ENCODE measurements at places on chromosomes 2 and 18. TPM values are rescaled to one million over a fixed set of nuclear protein-coding genes. Genes with fewer than 3 reads are reported as not detected.

DNA sequence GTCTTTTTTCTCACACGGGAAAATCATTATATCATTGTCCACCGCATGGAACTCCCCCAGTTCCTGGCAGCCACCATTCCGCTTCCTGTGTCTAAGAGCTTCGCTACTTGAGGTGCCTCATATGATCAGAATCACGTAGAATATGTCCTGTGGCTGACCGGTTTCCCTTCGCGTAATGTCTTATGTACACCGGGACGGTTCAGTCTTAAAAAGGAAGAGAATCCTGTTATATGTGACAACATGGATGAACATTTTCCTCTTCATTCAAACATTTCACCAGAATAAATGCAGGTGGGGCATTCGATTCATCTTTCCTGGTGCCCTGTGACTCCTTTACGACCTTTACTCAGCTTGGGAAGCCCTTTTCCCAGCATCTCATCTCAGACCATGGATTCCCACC lies 131.7 kb upstream of the TWIST2 start:
- DNase-seq, result no peak

DNA sequence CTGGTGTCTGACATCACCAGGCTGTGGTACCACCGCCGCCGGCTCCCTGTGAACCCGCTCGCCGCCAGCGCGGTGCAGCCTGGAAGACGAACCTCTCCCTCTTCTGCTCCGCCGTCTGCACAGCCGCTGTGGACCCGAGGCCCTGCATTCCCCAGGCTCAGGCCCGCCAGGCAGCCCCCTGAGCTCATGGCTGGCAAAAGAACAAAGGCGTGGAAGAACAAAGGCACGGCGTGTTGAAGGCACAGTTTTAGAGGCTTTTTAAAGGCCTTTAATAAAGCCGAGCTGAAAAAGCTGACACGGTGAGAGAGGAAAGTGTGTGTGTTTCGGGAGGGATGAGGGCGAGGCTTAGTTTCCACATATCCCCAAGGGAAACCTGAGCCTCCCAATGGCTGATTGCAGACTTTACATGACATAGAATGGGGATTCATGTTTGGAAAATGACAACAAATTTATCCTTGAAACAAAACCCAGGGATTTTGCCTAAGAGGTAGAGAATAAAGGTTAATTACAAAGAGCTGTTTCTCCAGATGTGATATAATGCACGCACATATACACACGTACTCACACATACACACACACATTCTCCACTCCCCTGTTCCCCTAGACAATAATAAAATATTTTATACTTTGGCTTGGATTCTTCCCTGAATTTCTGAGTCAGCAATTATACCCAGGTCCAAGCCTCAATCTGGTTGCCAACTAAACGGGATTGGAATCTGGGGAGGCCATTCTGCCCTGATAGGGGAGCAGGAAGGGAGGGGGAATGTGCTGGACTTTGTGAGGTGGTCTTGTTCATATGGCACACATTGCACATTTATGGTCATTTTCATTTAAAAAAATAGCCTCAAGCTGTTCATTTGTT lies 39.7 kb downstream of the RFX8 start:
- no peak for DNase-seq

DNA sequence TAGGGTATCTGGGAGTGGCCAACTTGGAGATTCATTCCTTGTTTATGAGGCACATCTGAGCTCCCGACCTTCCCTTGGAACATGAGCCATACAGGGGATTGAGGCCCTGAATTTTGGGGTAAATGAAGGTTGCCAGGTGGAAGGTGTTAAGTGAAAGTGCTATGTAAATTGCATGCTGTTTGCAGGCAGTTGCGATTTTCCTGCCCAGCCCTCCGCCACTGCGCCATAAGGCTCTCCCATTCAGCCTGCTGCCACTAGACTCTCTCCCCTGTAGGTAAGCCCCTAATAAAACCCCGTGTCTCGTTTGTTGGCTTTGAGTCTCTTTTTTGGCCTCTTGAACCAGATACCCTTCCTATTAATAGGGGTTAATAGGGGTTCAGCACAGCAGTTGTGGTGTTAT lies 33.8 kb downstream of the PCARE start:
- DNase-seq, result no peak

GRCh38 chr2:77443076-77443475 lies 79.1 kb downstream of the LRRTM4 start:
- no peak for DNase-seq

GRCh38 chr2:3168230-3168891 lies 209.3 kb downstream of the EIPR1 start:
- peak; percentile 53 for DNase-seq

- DNase-seq, result no peak
Measured at GRCh38 chr2:38262069-38262871, 114.8 kb downstream of the ATL2 start.

DNA sequence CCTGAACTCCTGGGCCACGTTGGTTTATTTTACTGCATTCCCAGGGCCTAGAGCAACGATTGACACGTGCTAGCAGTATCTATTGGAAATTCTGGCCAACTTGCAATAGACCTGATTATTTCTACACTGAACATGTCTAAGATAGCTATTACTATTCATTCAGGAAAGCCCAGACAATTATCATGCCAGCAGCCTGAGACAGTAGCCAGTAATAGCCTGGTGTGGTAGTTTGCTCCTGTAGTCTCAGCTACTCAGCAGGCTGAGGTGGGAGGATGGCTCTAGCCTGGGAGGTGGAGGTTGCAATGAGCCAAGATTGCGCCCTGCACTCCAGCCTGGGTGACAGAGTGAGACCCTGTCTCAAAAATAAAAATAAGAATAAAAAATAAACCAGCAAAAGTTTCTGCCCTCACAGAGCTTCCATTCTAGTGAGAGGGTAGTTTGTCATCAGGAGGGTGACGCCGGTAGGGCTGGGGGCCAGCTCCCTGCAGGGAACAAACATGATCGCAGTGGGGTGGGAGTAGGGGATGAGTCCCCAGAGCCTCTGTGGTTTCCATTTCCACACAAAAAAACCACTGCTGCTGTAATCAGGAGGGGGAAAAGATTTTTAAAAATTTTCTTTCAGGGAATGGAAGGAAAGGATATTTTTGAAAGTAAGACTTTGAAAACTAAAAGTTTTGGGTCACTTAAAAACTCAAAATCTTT lies 4.3 kb downstream of the CASP8 start:
- no peak for DNase-seq

GRCh38 chr18:80246445-80247392 lies 595 bp downstream of the PARD6G start:
- no peak for DNase-seq

DNA sequence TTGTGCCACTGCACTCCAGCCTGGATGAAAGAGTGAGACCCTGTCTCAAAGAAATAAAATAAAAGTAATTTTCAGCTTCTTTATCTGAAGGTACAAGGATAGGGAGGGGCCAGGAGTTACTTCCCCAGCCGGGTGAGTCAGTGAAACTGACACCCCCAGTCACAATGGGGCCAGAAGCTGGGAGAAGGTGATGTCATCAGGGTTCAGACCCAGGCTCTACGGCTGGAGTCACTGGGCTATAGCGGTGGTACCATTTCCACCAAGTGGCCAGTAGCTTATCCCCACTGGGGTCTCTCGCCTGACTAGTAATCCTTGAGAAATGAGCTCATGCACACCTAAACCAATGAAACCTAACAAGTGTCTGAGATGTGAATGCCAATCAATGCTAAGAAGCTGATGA lies 107.9 kb downstream of the ALPK2 start:
- DNase-seq, result no peak

DNA sequence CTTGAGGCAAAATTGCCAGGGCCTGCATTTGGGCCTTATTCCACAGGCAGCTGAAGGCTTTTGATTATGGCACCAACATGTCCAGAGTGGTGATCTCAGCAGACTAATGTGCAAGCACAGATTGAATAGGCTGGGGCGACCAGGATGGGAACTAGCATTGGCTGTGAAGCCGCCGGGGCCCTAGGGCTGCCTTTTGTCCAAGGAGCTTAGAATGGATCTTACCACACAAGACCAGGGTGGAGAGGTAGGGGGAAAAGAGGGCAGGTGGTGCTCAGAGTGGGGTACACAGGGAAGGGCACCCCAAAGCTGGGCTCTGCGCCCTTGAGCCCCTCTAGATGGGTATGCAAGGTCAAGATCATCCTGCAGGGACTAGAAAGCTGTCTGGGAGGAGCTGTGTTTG lies 23.1 kb downstream of the PSD4 start:
- no peak for DNase-seq

DNA sequence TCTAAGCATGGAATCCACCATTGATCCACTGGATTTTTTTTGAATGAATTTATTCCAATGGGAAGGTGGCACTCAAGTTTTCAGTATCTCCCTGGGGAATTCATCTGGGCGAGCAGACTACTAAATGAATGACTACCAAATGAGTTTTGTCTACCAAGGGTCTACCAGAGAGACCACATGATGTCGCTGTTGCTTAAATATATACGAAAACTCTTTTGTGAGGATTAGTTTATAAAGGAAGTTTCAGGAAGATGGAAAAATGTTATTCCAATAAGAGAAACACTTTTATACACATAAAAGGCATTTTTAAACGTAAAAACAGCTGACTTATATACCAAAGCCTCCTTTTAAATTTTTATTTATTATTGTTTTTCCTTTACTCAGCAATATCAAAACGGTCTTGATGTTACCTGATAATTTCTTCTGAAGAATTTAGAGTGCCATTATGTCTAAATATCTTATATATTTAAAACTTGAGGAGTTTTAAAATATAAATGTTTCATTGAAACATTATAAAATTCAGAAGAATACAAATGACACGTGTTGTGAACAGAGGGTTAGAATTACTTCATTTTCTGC lies 139.7 kb downstream of the HRH4 start:
- DNase-seq, result peak; percentile 20

DNA sequence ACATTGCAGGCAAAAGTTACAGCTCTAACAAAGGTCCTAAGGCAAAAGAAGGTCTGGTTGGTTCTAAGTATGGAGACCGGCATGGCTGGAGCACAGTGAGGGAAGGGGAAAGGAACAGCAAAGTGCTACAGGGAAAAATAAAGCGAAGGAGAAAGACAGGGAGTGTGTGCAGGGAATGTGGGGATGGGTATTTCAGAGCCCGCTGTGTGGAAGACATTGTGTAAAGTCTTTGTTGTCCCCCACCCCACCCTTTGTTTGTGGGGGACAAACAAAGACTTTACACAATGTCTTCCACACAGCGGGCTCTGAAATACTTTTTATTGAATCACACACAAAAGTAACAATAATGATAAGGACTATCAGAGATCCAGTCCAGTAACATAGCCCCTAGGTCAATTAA lies 28.9 kb upstream of the C2orf15 start:
- no peak for DNase-seq

DNA sequence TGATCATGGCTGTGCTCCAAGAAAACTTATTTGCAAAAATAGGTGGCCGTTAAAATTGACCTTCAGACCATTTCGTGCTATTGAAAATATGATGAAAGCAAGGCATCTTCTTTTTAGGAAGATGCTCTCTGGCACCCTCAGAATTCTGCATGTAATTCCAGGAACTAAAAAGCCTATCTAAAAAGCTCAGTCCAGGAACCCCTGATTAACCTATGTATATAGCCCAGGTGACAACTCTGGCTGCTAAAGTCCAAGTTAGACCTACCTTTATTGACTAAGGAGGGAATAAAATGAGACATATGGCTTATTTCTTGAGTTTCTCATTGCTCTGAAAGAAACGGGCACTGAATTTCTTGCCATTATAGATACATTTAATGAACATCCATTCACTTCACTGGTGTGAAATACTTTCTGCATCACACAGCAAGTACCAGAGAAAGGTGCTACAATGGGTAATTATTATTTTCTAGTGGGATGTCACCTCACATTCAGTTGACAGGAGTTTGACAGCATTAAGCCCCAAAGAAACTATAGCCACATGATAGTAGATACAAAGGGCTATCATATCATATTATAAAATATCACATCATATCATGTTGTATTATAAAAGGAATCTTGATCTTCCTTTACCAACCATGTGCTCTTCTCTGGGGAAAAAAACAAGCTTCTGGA lies 83.8 kb downstream of the EPHA4 start:
- no peak for DNase-seq

GRCh38 chr2:199462347-199462955 lies 4.7 kb upstream of the SATB2 start:
- no peak for DNase-seq

DNA sequence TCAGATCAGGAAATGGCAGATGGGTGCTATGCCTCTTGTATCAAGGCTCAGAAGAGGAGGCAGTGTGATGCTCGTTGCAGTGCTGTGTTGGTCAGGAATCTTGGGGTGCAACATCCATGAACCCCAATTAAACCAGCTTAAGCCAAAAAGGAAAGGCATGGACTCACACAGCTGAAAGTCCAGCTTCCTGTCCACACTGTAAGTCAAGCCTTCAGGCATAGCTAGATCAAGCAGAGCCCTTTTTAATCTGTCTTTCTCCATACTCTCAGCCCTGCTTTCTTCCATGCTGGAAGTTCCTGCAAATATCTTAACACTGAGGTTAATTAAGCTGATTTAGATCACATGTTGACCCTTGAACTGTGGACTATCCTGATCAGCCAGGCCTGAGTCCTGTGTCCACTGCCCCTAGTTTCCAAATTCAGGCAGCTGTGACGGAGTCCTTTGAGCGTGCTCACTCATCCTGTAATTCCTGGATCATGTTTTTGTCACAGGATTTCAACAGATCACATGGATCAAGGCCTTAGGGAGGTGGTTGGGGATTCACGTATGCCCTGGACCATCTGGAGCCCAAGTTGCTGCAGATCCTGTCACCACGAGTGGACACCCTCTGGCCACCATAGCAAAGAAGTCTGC lies 4.5 kb upstream of the C2orf74 start:
- DNase-seq, result no peak

DNA sequence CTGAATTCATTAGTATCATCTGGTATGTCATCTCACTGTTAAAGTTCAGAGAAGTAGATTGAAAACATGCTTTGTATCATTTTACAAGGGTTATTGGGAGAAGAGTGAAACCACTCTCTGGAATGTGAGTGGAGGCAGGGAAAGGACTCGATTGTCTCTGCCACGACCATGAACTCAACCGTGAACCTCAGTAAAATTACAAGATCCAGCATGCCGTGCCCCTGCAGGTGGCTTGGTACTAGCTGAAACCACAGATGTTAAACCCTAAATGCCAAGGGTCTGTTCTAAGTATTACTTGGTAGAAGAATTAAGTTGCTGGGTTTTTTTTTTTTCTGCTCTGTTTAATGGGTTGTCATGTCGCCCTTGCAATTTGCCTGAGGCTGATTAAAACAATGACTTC lies 197.2 kb downstream of the MYO3B start:
- no peak for DNase-seq

GRCh38 chr2:121529439-121530211 lies 1.1 kb upstream of the RNU4ATAC start:
- DNase-seq, result no peak

- no peak for DNase-seq
Measured at GRCh38 chr2:142380372-142380771, 249.6 kb upstream of the LRP1B start.

TEKT4 gene
- polyA plus RNA-seq, result not detected

ADAM17 gene
- polyA plus RNA-seq, result 11.1 TPM

AGFG1 gene
- 126 TPM for polyA plus RNA-seq

LRRC30 gene
- polyA plus RNA-seq, result not detected

RFX8 gene
- polyA plus RNA-seq, result 2.1 TPM

ITGA4 gene
- 17.6 TPM for polyA plus RNA-seq

SH3RF3 gene
- 3.6 TPM for polyA plus RNA-seq
